Endothelial cell (in vitro differentiated cells): ENCODE measurements at places on chromosomes 6 and 20.
A peak's percentile ranks its signal among the peaks of the same experiment; 100 is the strongest.

DNA sequence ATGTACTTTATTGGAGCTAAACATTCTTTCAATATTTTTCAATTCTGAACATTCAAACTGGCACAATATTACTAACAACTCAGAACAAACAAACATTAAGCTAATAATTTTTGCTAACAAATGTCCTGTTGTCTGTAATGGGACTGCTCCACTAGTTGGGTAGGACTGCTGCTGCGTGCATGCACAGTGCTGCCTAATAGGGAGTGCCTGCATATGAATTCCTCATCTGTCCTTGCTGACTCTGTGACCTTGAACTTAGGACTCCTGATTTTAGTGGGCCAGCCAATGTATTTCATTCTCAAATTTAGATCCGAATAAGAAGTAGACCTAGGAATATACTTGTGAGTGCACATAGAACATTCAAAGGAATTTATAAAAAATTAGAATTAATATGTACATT lies 196.5 kb upstream of the RAB32 start:
- DNase-seq: no peak

DNA sequence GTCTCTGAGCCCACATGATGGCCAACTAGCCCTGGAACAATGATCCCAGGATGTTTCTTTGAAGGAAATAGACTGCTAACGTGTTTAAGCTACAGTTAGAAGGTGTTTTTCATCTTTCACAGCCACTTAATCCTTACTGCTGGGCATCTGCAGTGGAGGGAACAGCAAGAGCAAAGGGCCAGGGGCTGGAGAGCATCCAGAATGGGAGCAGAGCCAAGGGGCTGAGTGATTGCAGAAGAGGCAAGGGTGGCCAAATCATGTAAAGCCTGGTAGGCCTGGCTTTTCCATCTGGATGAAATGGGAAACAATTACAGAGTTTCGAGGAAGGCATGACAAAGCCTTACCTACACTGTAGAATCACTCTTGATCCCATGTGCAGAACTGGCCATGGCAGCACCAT lies 18.7 kb upstream of the LAMP5 start:
- no peak for DNase-seq

DNA sequence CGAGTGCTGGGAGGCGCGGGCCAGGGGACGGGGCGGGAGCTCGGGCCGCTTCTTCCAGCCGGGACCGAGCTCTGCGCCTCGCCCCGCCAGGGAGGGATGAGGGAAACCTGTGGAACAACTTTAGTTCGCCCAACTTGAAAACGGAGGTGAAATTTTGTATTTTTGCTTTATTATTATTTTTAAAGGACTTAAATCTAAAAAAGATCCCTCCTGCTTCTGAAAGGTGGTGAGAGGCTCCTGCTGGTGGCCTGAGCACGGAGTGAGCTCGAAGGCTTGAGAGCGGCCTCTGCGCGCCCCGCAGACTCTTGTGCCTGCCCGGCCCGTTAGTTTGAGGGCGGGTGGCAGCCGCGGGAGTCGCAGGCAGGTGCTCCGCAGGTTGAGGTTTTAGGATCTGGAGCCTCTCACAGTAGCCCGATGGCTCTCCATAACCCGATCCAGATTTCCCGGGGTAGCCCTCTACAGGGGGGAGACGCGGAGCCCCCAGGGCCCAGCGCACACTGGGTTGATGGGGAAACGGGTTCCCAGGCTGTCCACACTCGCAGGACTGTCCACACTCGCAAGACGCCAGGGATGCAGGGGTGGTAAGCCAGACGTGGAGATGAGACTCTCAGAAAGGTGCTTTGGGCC lies 46.2 kb upstream of the SUPT3H start:
- peak; percentile 52 for DNase-seq

- no peak for DNase-seq
These were observed 81.2 kb downstream of the EZR start for GRCh38 chr6:158737710-158738615.

GRCh38 chr20:4154958-4155411 lies 139.6 kb upstream of the RNF24 start:
- DNase-seq: no peak

DNA sequence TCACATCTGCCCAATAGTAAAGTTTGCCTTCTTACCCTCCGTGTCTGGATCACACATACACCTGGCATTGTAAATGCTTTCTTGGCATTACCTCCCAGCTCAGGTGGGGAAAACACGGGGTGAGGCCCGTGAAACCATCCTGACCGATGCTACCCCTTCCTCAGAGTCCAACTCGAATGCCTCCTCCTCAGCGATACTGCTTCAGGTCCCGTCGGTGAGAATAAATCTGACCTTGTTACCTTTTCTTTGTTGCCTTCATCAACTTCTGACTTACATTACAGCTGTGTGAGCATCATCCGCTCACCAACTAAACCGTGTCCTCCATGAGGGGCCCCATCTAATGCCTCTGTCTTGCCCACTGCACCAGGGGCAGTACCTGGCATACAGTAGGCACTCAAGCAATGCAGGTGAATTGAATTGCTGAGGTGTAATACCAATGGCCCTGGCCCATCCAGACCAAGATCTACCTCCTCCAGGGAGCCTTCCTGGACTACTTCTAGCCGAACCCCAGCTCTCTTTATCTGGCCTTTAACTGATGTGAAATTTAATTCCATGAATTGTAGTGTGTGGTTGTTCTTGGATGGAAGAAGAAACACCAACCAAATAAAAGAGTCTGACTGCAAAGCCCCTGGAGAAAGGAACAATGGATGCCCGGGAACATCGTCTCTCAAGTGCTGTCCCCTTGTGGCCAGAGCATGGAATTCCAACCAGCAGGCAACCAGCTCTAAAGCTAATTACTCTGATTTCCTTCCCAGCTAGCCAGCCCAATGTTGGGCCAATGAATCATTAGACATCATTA lies 141.5 kb downstream of the ANKRD60 start:
- peak; percentile 62 for DNase-seq

- DNase-seq: no peak
These were observed 152.5 kb downstream of the MTHFD1L start for GRCh38 chr6:151018046-151018445.
